ENCODE measurements at places on chromosomes 1 and 21. TPM values are rescaled to one million over a fixed set of nuclear protein-coding genes. Genes with fewer than 3 reads are reported as not detected.

DNA sequence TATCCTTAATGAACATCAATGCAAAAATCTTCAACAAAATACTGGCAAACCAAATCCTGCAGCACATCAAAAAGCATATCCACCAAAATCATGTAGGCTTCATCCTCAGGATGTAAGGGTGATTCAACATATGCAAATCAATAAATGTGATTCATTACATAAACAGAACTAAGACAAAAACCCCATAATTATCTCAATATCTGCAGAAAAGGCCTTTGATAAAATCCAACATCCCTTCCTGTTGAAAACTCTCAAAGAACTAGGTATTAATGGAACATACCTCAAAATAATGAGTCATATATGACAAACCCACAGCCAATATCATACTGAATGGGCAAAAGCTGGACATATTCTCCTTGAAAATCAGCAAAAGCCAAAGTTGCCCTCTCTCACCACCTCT is 54.6 kb upstream of the DEPDC1 start:
- no peak overlapping the region for H3K27ac ChIP-seq
- no peaks in the 10 kb centered on the region for H3K4me1 ChIP-seq
- H3K4me3 ChIP-seq: no peak overlapping the region
- DNase-seq: no peak

DNA sequence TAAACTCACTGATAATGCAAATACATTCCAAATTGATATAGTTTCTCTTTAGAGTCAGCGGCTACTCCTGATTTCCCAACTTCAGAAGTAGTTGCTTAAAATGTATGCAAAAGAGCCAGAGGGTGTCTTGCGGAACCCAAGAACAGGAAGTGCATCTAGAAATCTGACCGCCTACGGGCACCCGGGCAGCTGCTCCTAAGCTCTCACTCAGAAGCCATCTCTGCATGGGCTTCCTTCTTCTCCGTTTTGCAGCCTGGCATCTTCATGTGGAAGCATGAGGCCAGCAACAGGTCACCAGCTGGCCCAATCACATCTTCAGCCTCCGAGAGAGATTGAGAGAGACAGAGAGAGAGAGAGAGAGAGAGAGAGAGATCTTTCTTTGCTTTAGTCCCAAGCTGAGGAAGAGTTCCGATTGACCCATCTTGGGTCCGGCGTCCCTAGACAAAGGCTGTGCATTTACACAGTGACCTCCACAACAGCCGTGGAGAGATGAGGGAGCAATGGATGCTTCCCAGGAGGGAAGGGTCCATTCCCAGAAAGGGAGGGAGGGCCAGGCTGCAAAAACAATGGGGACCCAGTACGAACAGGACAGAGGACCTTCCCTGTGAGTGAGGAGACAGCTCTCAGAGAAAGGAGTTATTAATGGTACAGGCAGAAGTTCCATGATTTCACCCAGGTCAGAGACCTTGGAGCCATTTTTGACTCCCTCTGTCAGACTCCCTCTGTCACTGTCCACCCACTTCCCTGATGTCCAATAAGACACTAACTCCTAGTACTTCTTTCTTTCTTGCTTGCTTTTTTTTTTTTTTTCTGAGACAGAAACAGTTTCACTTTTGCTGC is 28.2 kb upstream of the SLC30A1 start:
- no peaks in the 10 kb centered on the region for H3K27me3 ChIP-seq
- no peaks in the 10 kb centered on the region for H3K36me3 ChIP-seq
- no peak for DNase-seq

GRCh38 chr21:42560517-42561179 is 47.0 kb downstream of the SLC37A1 start:
- H3K4me1 ChIP-seq: no peaks in the 10 kb centered on the region
- peaks cover 96% of the 10 kb centered on the region for H3K36me3 ChIP-seq
- no peak overlapping the region for H3K4me3 ChIP-seq
- DNase-seq: no peak
- H3K27me3 ChIP-seq: no peaks in the 10 kb centered on the region

GRCh38 chr21:33359446-33359845 is 34.7 kb downstream of the IFNAR1 start:
- H3K4me1 ChIP-seq: peaks cover 30% of the 10 kb centered on the region
- H3K4me3 ChIP-seq: no peak overlapping the region
- no peaks in the 10 kb centered on the region for H3K27me3 ChIP-seq
- H3K36me3 ChIP-seq: peaks cover 28% of the 10 kb centered on the region

- H3K36me3 ChIP-seq: no peaks in the 10 kb centered on the region
- peak; percentile 87 for DNase-seq
- H3K4me3 ChIP-seq: peak within 1 kb of the TSS; percentile 7
- H3K27ac ChIP-seq: peak within 1 kb of the TSS; percentile 34
These were observed at the start of gene GJB3 for GRCh38 chr1:34781071-34781843. Gene GJB3 (plus strand): TSS chr1:34781214. CDS start chr1:34784763, 3,549 bp downstream.

- H3K27me3 ChIP-seq: no peaks in the 10 kb centered on the region
- H3K4me3 ChIP-seq: no peak overlapping the region
- DNase-seq: no peak
- no peak overlapping the region for H3K27ac ChIP-seq
These were observed 40.0 kb downstream of the ZNF678 start for GRCh38 chr1:227603327-227603726.

DNA sequence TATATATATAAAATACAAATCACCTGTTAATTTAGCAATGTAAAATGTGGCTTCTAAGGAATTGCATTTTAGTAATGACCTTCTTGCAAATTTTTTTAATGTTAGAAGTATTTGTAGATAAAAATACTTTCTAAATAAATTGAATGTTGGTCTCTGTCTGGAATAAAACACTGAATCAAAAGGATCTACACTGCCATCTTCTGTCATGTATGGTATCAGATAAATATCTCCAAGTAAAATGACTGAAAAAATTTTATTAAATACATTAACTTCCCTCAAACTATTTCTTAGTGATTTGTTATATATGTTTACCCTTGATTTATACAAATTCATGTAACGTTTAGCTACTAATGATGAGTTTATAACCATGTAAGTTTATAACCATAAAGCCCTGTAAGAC is 2029.3 kb downstream of the MRPL39 start:
- no peaks in the 10 kb centered on the region for H3K4me1 ChIP-seq
- no peaks in the 10 kb centered on the region for H3K27me3 ChIP-seq

DNA sequence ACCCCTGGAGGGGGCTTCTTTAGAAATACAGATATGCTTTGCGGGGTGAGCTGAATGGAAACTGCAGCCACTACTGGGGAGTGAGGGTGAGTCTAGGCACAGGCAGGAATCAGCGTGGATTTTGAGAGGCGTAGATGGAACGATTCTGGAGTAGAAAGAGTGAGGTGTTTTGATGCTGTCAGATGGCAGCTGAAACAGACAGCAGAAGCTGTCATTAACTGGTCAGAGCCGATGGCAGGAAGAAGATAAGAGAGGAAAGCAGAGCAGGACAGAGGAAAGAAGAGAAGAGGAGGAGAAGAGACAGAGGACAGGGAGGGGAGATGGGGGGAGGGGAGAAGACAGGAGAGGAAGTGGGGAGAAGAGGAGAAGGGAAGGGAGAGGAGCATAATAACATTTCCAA is 138.5 kb downstream of the LRIG2 start:
- peaks cover 24% of the 10 kb centered on the region for H3K4me1 ChIP-seq
- no peaks in the 10 kb centered on the region for H3K36me3 ChIP-seq
- H3K27ac ChIP-seq: no peak overlapping the region

DNA sequence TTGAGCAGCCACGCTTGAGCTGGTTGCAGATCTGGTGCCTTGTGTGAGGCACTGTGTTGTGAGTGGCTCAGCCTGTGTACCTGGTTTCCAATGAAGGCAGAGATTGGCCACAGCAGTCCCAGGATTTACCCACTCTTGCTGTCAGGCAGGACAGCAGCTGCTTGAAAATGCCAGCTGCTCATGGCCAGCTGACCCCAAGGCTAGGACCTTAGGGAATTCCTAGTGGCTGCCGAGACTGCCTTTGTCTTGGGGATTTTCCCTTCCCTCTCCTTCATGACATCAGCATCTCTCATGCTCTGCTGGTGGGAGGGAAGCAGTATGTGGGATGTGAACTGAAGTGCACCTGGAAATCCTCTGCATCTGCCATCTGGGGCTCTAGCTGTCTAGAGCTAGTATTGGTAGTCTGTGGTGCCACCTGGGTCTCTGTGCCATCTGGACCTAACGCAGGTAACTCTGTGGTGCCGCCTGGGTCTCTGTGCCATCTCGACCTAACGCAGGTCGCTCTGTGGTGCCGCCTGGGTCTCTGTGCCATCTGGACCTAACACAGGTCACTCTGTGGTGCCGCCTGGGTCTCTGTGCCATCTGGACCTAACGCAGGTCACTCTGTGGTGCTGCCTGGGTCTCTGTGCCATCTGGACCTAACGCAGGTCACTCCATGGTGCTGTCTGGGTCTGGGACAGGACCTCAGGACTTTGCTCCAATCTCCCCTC is 3.8 kb upstream of the LRRC47 start:
- H3K4me1 ChIP-seq: peaks cover 12% of the 10 kb centered on the region
- H3K27ac ChIP-seq: no peak overlapping the region
- no peak overlapping the region for H3K4me3 ChIP-seq
- no peaks in the 10 kb centered on the region for H3K27me3 ChIP-seq

DNA sequence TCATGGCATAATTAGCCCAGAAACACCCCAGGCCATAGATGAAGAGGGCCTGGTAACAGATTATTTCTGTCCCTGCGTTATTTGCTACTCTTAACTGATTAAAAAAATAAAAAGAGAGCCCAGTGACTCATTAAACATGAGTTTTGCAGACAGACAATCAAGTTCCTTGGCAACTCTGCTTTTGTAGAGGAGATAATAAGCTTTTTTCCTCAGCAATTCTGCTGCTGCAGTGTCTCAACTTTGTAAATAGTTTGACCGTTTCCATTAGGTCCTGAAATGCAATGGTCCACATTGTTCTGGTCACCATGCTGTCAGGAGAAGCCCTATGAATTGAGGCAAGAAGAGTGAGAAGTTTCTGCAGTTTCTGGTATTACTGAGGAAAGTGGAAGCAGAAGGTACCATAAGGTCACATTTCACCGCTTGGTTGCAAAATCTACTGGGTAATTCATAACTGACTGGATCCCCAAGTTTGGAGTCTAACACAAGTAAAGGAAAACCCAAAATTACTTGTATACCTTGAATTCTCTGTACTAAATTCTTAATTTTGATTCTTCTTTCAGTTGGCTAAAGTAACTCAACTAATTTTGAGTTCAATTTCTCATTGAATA is 139.5 kb downstream of the ZZZ3 start:
- H3K36me3 ChIP-seq: no peaks in the 10 kb centered on the region
- H3K4me3 ChIP-seq: no peak overlapping the region
- no peaks in the 10 kb centered on the region for H3K27me3 ChIP-seq
- no peaks in the 10 kb centered on the region for H3K4me1 ChIP-seq
- DNase-seq: no peak

DNA sequence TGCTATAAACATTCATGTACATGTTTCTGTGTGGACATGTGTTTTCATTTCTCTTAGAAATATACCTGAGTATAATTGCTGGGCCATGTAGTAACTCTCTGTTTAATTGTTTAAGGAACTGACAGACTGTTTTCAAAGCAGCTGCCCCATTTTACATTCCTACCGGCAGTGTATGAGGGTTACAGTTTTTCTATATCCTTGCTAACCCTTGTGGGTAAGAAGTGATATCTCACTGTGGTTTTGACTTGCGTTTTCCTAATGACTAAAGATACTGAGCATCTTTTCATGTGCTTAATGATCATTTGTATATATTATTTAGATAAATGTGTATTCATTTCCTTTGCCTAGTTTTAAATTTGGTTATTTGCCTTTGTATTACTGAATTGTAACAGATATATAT is 81.7 kb downstream of the DNM3 start:
- no peaks in the 10 kb centered on the region for H3K36me3 ChIP-seq
- H3K27ac ChIP-seq: no peak overlapping the region
- no peaks in the 10 kb centered on the region for H3K27me3 ChIP-seq
- H3K4me1 ChIP-seq: no peaks in the 10 kb centered on the region

Gene ANGPTL3
- not detected for total RNA-seq

Gene NTNG1
- total RNA-seq: 1.5 TPM

Gene LMX1A
- not detected for total RNA-seq
